ENCODE measurements at places on chromosomes 7 and 10.

GRCh38 chr10:63766745-63767137 is 245.5 kb downstream of the REEP3 start:
- DNase-seq, result no peak

DNA sequence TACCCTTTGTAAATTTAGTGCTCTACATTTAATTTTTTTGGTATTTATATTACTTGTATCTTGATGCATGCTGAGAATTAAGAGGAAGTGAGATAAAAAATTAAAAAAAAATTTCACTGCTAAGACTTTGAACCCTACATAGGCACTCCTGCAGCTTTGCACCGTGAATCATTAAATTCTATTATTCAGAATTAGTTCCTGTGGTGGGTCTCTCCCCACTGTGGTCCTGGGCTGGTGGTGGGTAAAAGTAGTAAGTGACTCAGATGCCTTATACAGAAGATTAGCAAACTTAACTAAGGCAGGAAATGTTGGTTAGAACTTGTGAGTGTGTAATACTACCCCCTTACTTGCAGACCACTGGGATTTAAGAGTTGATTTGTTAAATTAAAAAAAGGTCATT is 72.6 kb downstream of the AP3M1 start:
- DNase-seq, result peak; percentile 41

GRCh38 chr7:149854611-149855360 is 16.6 kb downstream of the ZNF862 start:
- DNase-seq, result no peak

DNA sequence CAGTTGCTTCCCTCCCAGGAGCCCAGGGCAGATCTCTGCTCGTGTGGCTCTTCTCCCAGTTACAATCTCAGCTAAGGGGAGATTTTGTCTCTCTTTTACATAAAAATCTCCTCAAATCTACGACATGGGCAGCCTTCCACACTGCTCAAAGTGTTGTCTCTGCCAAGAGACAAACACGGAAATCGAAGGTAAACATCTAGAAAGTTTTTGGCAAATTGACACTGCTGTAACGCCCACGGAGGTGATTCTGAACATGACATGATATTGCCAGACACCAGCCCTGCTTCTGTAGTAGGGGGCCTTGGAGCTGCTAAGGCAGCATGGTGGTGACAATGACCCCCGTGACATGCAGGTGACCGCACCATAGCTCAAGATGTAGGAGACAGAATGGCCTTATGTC is 128.3 kb downstream of the CCDC3 start:
- DNase-seq, result no peak

DNA sequence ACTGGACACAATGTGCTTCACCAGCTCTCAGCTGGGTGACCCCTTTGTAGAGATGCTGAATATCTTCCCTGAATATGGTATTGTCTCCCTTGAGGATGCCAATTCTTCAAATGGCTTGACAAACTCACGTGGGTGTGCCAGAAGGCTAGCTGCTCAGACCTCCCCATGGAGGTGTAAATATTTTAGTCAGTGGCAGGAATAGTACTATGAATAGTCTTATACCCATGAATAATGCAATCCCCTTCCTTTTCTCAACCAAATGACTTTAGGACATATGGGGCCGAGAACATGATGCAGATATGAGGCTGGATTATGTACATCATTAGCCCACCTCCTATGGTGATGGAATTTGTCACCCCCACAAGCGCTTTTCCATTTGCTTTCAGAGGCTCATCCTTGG is 401.8 kb downstream of the ADRA2A start:
- DNase-seq, result no peak

GRCh38 chr10:74510594-74510993 is 315.8 kb upstream of the KAT6B start:
- no peak for DNase-seq

DNA sequence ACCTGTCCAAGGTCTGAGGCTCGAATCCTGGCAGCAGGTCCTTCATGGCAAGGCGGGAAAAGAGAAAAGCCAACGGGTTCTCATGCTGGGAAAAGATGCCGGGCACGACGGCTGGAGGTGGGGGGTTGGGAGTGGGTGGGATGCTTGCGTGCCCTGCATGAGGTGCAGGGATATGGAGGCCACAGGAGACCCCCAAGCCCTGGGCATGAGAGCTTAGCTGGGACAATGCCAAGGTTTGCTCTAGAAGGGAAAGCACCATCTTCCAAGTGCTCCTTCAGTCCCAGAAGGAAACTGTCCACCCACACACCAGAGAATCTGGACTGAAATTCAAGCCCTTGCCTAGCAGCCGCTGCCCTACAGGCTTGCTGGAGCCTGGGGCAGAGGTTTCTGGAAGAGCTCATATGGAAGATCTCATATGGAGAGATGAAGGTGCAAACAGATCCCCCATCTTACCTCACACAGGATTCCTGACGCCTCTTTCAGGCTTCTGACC is 64.3 kb downstream of the ZRANB1 start:
- DNase-seq, result no peak

DNA sequence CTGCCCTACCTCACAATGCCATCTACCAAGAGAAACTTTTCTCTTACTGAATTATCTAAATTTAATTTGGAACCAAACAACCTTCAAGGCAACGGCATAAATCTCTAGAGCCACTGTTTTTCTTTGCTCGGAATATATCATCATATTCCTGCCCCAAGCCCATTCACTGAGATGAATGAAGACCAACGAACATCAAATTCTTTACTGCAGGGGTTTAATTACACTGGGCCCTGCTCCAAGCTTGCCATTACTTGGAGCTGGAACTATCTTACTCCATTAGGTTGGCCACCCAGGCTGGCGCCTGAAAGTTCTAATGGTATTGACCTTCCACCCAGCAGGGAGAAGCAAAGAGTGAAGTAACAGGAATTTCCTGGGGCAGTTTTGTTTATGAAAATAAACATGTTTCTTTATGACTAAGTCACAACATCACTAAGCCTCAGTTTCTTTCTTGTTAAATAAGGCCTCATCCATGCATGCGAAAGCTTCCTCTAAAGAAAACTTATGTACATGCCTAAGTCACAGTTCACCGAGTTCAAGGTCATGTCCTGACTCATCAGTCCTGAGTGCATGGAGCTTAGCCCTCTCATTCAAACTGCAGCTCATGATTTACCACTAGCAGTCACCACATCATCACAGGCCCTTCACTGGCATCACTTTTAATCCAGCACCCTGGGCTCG is 42.1 kb upstream of the ANAPC16 start:
- DNase-seq, result peak; percentile 86

DNA sequence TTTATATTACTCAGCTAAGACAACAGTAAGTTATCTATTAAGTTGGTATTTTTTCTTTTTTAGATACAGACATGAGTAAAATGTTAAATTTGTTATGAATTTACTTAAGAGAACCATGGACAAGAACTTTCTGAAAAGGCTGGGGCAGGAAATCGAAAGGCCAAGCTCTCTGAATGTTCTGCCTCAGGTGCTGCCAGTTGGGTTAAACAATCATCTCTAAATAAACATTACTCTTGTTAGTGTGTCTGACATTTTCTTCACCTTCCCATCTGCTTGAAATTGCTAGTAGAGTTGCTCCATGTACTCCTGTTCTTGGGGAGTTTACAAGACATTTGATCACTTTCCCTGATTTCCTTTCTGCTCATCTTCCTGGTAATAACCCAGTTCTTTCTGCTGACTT is 87.5 kb downstream of the ANKRD7 start:
- peak; percentile 8 for DNase-seq

DNA sequence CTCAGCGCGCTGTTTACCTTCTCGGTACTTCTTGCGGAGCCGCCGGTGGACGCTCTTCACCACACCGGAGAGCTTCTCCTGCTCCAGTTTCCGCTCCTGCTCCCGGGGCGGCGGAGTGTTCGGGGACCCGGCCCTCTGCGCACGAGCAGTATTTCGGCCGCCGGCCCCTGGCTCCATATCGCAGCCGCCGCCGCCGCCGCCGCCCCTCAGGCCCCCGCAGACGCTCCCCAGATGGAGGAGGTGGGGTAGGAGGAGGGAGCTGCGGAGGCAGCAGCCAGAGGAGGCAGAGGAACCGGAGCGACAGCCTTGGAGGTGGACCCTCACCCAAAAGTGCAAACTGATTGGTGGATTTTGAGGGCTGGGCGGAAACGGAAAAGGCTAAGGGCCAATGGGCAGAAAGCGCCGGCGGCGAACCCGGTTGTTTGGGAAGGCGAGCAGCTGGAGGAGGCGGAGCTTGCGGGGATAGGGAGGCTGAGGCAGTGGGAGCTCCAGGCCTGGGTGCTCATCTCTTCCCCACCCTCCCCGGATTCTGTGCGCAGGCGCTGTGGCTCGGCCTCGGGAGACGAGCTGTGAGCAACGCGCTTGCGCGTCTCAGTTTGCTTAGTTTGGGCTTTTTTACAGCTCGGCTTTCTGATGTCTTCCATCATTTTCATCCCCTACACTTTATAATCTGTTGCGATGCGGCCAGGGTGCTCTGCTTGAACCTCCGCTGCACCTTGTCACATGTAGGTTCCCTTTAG is 146.9 kb downstream of the GPR85 start:
- DNase-seq, result peak; percentile 97

DNA sequence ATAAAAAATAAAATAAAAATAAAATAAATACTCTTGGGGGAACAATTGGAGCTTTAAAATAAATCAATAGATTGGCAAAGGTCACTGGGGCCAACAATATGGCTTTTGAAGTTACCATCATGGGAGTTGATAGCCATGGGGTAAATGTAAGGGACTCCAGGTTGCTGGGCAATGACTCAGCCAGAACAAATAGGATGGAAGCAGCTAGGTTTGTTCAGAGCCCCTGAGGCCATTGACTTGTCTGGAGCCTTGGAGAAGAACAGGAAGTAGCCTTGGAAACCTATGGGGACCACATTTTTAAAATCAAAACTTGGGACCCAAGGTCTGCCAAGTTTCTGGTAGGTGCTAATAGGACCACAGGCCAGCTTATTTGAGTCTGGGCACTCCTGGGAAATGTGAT is 20.2 kb upstream of the FRA10AC1 start:
- DNase-seq, result no peak

GRCh38 chr10:33145451-33146188 is 187.6 kb upstream of the ITGB1 start:
- DNase-seq, result no peak

DNA sequence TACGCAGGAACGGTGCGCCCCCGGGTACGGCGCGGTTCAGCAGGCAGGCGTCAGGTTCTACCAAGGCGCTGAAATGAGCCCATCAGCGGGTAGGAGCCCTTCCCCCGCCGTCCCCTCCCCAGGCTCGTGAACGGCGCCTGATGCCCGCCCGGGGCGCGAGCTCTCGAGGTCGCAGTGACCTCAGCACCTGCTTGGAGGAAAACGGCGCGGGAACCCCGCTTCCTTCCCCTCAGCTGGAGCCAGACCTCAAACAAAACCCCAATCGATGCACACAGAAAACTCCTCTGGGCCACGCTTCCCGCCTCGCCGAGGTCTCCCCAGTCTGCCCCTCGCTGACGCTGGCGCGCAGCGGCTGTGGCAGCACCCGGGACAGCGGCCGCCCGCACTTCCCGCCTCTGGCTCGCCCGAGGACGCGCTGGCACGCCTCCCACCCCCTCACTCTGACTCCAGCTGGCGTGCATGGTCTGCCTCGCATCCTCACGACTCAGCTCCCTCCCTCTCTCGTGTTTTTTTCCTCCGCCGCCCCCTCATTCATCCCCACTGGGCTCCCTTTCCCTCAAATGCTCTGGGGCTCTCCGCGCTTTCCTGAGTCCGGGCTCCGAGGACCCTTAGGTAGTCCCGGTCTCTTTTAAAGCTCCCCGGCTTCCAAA is 514 bp upstream of the GAD2 start:
- DNase-seq, result no peak

DNA sequence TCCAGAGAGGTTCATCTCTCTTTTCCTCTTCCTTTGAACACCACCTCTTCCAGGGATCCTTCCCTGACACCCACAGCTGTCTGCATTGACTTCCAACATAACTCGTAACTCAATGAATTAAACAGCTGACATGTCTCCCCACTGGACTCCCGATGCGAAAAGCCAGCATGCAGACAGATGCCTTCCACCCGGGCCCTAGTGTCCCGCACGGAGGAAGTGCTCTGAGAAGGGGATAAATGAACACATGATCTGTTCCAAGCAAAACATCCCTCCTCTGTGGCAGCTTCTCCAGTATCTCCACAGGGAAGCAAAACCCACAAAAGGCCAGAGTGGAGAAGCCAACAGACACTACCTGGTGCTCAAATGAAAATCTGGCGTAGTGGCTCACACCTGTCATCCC is 28.3 kb downstream of the OGDHL start:
- DNase-seq, result no peak

DNA sequence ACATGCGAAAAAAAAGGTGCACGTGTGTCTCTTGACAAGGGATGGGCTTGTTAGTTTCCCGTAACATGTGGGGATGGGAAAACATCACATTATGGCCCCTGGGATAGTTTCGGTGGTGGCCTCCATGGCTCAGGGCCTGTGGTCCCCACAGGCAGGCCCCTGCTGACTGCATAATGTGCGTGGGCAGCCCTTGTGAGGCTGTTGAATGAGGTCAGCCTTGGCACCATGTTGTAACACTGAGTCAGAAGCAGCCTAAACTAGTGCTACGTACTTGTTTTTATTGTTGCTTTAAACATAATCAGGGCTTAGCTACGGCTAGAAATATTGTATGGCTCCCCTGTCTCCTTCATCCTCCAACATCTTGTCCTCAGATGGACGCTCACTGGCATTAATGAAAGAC is 80.6 kb downstream of the BEND7 start:
- no peak for DNase-seq

GRCh38 chr7:150370612-150371071 is 2.0 kb downstream of the REPIN1 start:
- DNase-seq, result no peak

GRCh38 chr10:113858541-113858940 is 4.1 kb downstream of the NHLRC2 start:
- DNase-seq, result no peak

GRCh38 chr7:33248671-33249070 is 119.3 kb downstream of the BBS9 start:
- DNase-seq, result no peak

GRCh38 chr10:101684782-101685181 is 10.2 kb downstream of the FBXW4 start:
- no peak for DNase-seq

GRCh38 chr7:45888185-45888992 is at the start of gene IGFBP1:
TSS of gene IGFBP1 (plus strand) at chr7:45888488. CDS start at chr7:45888653, 165 bp downstream.
- DNase-seq, result no peak

DNA sequence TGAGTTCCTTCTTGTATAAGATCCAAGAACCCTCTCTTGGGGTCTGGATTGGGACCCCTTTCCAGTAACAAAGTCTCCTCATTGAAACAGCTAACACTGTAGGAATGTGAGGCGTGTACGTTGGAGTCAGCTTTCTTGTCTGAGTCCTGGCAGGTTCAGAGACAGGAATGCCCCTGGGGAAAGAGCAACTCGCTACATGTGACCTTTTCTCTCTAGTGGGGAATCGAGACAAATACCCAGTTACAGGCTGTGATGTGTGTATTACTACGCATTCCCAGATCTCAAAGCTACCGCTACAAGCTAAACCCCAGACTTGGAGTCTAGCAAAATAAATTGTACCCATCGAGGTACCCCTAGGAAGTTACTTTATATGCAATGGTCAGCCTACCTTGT is 85.6 kb upstream of the FRMD4A start:
- no peak for DNase-seq

GRCh38 chr10:59336632-59337031 is 25.7 kb downstream of the FAM13C start:
- DNase-seq, result no peak

DNA sequence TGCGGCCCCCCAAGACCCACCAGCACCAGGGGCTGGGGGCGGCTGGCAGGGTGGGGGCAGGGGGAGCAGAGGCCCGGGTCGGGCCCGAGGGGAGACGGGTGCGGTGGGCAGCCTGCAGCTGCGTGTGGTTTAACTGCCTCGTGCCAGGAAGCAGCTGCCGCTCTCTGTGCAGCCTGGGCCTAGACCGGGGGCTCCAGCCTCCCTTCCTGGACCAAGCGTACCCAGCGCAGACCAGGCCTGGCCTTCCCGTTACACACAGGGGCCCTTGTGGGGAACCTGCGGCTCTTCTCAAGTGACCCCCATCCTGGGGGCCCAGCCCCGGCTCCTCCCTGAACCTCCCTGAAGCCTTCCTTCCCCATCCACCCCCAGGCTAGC is 6.6 kb upstream of the INTS1 start:
- DNase-seq, result no peak
